ENCODE measurements at places on chromosomes 1 and 21.

- no peak for DNase-seq
Measured at GRCh38 chr1:211359876-211360275, 33.2 kb downstream of the TRAF5 start.

GRCh38 chr1:16145662-16146278 is 10.1 kb downstream of the EPHA2 start:
- DNase-seq = no peak

GRCh38 chr1:189269011-189269410 is 1208.7 kb downstream of the BRINP3 start:
- DNase-seq = no peak

GRCh38 chr1:7346070-7346596 is 425.0 kb upstream of the VAMP3 start:
- no peak for DNase-seq

GRCh38 chr1:50976111-50976889 is 6.3 kb downstream of the CDKN2C start:
- no peak for DNase-seq

GRCh38 chr1:111470596-111470995 is 3.2 kb upstream of the C1orf162 start:
- no peak for DNase-seq

- no peak for DNase-seq
Measured at GRCh38 chr1:62887799-62888507, 104.0 kb downstream of the ATG4C start.

DNA sequence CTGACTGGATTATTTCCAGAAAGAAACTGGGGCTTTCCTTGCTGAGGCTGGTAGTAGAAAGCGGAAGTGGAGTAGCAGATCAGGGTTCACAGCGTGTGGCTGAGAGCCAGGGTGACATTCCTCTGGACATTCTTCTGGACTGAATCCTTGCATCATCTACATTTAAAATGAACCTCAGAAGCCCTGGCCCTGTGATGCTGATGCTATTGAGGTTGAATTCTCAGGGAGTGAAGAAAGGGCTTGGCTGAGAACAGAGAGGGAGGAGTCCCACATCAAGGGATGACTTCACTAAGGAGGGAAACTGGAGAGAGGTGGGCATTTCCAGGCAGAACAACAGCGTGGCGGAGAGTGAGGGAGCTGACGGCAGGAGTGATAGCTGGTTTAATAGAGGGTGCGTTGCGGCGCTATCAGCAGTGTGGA is 102.3 kb upstream of the LMO4 start:
- no peak for DNase-seq

DNA sequence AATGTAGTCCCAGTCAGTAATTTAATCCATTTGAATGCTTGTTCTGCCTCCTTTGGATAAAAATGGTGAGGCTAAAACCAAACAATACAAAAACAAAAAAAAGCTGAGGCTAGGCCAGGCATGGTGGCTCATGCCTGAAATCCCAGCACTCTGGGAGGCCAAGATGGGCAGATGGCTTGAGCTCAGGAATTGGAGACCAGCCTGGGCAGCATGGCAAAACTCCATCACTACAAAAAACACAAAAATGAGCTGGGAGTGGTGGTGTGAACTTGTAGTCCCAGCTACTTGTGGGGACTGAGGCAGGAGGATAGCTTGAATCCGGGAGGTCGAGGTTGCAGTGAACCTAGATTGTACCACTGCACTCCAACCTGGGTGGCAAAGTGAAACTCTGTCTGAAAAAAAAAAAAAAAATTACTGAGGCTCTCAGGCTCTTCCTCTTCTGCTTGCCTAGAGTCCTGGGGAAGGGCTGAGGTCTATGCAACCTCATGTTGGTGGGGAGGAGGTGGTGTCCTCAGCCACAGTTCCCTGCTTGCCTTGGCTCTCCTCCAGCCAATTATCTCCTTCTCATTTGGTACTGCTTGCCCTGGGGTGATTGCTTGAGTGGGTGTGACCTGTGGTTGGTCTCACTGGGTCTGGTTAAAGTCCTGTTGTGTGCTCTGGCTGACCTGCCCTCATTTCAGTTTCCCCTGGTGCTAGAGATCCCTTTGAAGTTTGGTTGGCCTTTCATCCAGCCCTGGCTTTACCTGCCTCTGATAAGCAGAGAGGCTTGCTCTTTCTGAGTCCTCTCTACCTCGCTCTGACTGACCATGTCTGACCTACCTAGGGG is 20.9 kb downstream of the S1PR1 start:
- no peak for DNase-seq

DNA sequence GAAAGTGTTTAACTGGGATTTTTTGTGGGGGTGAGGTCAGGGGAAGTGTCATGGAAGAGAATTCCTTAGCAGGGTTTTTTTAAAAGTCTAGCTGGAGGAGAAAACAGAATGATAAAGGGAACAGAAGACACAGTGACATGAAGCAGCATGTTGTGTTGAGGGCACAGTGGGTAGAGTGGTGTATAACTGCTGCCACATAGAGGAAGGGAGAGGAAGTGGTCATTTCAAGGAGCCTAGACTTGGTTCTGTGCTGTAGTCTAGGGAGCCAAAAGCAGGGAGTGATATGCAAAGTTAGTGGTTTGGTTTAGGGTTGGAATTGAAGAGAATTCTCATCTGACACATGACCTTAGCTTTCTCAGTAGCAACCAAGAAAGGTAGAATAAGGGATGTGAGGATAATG is 10.2 kb downstream of the EEIG2 start:
- DNase-seq = no peak

DNA sequence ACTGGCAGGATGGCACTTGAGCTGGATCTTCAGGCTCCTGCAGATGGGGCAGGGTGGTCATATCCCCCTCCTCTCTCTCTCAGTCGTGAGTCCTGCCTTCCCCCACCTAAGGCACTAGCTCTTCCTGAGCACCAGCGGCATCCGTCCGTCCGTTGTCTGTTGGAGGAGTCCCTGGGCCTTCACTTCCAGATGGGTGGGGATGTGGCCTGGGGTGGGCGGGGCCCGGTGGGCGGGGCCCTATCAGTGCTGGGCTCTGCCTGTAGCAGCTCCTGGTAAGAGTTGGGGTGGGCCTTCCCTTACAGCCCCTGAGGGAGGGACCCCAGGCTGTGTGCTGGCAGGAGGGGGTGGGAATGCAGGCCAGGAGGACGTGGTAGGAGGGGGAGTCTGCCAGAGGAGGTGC is 10.3 kb downstream of the LDLRAD2 start:
- DNase-seq = no peak

- DNase-seq = no peak
Measured at GRCh38 chr1:37399205-37399604, 75.2 kb upstream of the ZC3H12A start.

DNA sequence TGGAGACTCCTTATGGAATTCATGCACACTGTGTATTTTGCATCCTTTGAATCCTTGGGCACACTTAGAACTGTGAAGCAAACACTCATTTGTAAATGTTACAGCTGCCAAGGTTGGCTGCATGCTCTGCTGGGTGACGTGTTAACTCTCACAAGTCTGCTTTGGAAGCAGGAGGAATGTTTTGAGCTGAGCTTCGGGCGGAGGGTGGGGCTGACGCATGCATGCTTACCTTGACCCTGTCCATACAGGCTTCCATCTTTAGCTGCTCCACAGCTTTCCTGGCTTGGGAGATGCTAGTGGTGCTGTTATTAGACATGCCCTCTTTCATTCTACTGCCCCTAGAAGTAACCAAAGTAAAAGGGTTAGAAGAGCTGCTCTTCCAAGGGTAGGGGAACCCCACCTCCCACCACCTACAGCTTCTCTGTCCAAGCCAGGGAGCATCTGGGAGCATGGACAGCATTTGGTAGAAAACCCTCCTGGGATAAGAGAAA is 66.0 kb downstream of the GNG4 start:
- no peak for DNase-seq

DNA sequence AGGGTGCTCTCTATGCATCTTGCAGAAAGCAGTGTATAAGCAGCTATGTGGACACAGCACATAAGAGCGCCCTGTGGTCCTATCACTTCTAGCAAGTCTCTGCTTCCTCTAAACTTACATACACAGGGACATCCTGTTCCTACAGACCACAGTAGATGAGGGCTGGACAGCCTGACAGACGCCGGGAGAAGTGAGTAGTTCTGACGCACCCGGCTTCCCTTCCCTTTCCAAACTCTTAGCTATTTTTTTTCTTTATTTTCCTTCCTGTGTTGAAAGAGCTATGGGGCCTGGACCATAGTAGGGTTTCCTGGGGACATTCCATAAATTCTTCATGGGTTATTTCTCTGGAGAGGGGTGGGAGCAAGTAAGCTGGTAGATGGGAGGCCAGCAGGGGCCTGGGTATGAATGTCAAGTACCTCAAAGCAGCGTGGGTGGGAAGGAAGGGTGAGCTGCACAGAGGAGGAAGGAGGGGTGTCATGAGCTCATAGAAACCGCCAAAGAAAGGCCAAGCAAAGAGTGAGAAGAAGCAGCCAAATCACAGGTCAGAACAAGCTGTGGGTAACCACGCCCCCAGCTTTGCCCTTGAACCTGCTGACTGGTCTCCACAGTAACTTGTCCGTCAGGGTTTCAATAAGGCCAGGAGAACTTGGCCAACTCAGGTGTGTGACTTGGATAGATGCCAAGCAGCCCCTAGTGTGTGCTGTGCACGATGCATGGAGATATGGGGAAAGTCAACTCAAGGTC is 36.6 kb downstream of the PLXNA2 start:
- DNase-seq = no peak

- DNase-seq = no peak
Measured at GRCh38 chr1:156391366-156391677, 22.3 kb downstream of the RHBG start.

DNA sequence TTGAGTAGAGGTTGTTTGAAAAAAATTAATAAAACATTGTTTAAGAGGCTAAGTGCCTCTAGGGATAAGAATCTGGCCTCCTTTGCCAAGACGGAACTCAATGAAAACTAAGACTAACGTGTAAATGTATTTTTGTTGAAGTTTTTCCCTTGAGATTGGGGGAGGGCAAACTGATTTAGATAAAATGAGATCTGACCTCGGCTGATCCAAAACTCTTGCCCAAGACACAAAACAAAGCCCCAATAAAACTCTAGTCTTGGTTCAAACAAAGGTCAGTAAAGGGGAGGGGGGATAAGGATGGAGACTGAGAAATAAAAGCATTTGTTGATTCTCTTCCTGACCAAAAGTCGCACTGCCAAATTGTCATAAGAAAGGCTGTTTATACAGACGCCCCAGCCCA is 134.8 kb upstream of the DPT start:
- no peak for DNase-seq

GRCh38 chr1:14707531-14708445 is 109.3 kb downstream of the KAZN start:
- DNase-seq = no peak

GRCh38 chr21:19999369-20000272 is 998.6 kb upstream of the NCAM2 start:
- no peak for DNase-seq

DNA sequence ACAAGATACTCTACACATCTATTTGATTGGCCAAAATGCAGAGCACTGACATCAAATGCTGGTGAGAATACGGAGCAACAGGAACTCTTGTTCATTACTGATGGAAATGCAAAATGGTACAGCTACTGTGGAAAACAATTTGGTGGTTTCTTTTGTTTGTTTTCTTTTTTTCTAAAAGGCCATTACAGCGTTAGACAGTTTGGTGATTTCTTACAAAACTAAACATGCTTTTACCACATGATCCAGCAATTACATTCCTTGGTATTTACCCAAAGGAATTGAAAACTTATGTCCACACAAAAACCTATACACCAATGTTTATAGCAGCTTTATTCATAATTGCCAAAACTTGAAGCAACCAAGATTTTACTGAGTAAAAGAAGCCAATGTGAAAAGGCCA is 66.4 kb upstream of the FBXO28 start:
- DNase-seq = no peak

- DNase-seq = no peak
Measured at GRCh38 chr1:17559615-17560419, 20.3 kb downstream of the ARHGEF10L start.

DNA sequence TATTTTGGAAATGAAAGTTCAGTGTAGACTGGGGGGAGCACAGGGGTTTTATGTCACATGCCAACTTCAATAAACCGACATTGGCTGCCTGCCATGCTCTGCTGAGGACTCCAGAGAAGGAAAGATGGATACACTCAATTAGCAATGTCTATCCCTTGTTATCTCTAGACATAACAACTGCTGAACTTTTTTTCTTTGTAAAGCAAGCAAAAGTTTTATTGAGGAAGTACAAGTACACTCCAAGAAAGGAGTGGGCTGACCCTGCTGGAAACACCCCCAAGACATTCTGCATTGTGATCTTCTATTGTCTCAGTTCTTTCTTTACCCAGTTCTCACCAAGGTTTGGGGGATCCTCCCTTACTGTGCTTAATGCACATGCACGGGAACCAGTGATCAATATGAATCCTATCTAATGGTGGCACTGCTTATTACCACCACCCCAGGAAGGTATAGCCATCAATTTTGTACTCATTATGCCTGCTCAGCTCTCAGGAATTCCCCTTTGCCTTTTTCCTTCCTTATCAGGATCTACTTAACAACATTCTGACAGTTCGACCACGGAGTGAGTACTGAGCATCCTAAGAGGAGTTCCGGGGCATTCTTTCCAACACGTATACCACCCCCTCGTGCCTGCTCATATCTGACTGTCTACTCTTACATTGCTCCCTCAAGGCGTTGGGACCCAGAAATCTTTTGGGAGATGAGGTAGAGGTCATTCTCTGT is 28.7 kb downstream of the SYNJ1 start:
- DNase-seq = no peak

GRCh38 chr1:172238158-172238557 is 182.3 kb upstream of the C1orf105 start:
- DNase-seq = no peak

GRCh38 chr1:244843148-244843978 is 7.9 kb downstream of the COX20 start:
- no peak for DNase-seq

- no peak for DNase-seq
Measured at GRCh38 chr1:73604739-73605138, 593.2 kb downstream of the LRRIQ3 start.

GRCh38 chr1:230679825-230680224 is 34.1 kb downstream of the AGT start:
- DNase-seq = no peak

GRCh38 chr1:59997479-59998115 is 71.0 kb upstream of the CYP2J2 start:
- no peak for DNase-seq

DNA sequence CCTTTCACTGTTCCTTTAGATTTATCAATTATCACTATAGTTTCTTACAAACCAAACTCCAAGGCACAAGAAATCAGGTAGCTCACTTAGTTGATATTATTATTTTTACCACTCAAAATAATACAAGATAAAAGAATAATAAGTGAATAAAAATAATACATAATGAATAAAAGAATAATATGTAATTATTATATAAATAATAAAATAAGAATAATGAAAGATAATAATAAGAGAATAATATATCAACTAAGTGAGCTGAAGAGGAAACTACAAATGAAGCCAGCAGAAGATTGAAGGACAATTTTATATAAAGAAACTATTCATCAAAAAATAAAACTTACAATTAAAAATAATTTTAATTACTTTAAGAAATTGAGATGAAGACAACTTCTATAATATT is 90.6 kb downstream of the LRRIQ3 start:
- no peak for DNase-seq

GRCh38 chr1:221897321-221897721 is 155.4 kb upstream of the DUSP10 start:
- DNase-seq = no peak

- DNase-seq = no peak
Measured at GRCh38 chr1:81548918-81549587, 251.7 kb upstream of the ADGRL2 start.

All from stimulated activated CD8-positive, alpha-beta memory T cell treated with anti-CD3 and anti-CD28 coated beads, Interleukin-4, amount 100 ng/mL, for 4 hours (primary cell).